ENCODE measurements at places on chromosomes 6 and 20.
A peak's percentile ranks its signal among the peaks of the same experiment; 100 is the strongest.

GRCh38 chr6:31736021-31736767 lies at the start of gene CLIC1:
TSS of gene CLIC1 (minus strand) at chr6:31736530. CDS start at chr6:31736300, 230 bp downstream.
- DNase-seq = peak; percentile 89

DNA sequence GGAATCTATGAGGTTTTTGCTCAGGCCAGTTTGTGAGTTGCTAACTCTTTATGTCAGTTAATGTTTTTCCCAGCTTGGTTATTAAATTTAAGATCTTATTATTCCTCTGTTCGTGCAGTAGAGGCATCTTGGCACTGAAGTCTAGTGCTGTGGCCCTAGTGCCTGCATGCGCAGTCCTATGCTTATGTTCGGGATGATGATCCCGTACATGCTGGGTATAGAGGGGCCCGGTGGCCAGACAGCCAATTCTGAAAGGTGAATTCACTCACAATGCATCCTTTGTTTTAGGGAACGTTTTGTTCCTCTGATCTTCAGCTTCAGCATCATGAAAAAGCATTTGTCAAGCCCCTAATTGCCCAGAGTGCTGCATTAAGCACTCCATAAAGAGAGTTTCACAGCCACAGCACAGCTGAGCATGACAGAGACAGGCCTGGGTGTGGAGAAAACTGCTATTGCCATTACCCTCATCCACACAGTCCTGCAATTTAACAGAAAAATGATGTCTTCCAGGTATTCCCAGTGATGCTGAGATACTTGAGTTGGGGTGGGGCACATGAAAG lies 39.8 kb upstream of the BACH2 start:
- no peak for DNase-seq

- DNase-seq = no peak
These were observed 228.6 kb upstream of the JARID2 start for GRCh38 chr6:15017261-15017660.

GRCh38 chr6:14550822-14551221 lies 433.2 kb downstream of the CD83 start:
- no peak for DNase-seq

GRCh38 chr6:75052491-75052890 lies 153.4 kb downstream of the COL12A1 start:
- DNase-seq = no peak

- DNase-seq = peak; percentile 43
These were observed 88.2 kb upstream of the DST start for GRCh38 chr6:56730663-56731529.

DNA sequence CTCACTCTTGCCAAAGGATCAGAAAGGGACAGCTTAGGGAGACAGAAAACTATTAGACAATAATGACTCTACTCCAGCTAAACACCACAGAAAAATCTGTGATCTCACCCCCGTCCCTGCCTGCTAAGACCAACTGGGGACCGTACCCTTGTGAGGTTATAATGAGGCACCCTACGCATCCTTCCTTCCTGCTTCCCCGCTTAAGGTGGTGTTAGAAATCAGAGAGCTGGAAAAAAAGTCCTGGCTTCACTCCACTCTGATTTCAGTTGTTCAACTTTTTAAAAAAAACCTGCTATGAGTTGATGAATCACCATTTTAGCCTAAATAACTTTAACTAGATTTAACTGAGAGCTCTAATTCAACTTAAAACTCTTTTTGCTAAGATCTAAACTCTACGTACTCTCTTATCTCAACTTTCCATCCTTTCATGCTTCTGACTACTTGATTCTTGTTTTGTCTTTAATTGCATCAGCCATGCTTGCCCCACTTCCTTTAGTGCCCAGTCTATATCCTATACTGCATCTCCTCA lies 35.8 kb upstream of the TMEM14A start:
- no peak for DNase-seq

DNA sequence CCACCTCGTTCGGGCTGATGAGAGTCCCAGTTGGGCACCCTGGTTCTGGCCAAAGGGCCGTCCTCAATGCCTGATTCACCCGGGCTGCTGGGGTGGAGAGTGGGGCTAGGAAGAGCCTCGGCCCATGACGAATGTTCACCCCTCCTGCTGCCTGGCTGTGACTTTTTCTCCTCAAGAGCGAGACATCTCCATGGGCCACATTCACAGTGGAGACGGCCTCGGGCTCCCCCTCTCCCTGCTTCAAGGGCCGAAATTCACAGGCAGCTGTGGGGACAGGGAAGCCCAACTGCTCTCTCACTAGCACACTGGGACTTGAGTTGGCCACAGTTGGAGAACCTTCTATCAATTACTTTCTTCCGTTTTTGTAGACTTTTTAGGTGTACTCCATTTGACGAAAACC lies 138.0 kb downstream of the SYNDIG1 start:
- no peak for DNase-seq

GRCh38 chr6:31660381-31661261 lies at the start of gene C6orf47:
TSS of gene C6orf47 (minus strand) at chr6:31660778. CDS start at chr6:31659947, 831 bp downstream.
- DNase-seq = peak; percentile 91

- no peak for DNase-seq
These were observed 850.5 kb upstream of the MAP3K7 start for GRCh38 chr6:91437315-91437729.

DNA sequence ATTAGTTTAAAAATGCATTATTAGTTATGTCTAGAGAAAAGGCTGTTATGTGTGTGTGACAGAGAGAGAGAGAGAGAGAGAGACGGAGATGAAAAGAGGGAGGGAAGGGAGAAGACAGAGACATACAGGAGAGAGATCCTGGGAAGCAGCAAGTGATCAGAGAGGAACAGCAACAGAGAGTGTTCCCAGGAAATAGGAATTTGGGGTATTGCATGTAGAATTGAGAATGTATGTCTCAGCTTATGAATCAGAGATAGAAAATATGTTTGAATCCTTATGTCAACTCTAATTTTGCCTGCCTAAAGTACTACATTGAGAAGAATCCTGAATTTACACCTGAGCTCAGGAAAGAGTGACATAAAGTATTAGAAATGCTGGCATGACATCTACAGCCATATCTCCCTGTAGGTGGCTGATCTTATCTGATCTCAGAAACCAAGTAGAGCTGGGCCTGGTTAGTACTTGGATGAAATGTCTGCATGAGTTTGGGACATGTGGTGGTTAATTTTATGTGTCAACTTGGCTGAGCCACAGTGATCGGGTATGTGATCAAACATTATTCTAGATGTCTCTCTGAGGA lies 130.6 kb downstream of the TENT5A start:
- DNase-seq = no peak

GRCh38 chr20:11457488-11457887 lies 460.2 kb upstream of the BTBD3 start:
- no peak for DNase-seq

DNA sequence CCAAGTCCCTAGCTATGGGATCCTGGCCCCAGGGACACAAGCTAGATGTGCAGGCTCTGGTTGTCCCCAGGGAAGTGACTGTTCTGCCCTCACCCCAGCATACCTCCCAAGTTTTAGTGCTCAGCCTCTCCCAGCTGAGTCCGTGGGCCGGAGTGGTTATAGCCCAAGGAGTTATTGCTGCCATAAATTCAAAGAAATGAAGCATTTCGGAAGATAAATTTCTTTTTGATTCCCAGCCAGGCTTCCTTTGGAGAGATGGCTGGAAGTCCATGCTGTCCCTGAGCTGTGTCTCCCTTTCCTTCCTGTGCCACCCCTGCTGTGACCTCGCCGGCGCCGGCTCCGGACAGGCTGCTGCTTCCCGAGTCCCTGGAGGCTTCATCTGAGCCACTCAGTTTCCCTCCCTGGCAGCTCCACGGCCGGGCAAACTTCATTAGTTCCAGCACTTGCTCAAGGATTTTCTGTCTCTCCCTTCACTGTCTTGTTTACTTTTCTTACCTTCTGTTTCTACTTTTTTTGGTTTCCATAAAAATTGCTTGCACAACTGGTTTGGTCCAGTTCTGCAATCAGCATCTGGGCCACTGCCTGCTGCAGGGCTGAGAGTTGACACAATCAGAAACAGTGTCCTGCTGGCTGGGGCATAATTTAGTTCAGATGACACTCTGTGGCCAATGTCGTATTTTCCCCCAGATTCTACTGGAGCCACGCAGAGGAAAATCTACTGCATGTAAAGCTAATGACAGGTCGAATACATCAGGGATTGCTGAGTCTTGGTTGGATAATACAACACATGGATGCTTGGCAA lies 225.5 kb downstream of the SYNDIG1 start:
- DNase-seq = no peak

- no peak for DNase-seq
These were observed 20.7 kb upstream of the ZMYND8 start for GRCh38 chr20:47377122-47377722.

DNA sequence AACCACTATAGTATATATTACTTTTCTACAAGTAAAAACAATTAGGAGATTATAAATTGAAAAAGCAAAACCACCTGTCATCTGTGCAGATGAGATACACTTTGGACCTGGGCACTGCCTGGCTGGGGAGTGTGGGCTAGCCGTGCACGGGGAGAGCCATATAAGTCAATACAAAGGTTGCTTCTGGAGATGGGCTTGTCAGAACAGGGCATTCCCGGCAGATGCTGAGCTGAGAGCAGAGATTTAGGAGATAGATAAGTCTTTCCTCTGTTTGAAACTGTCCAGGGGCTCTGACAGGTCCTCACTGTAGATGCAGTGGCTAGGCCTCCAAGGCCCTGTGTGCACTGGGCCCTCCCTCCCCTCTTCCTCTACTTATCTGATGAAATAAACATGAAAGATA lies 34.5 kb downstream of the CD164 start:
- DNase-seq = no peak

DNA sequence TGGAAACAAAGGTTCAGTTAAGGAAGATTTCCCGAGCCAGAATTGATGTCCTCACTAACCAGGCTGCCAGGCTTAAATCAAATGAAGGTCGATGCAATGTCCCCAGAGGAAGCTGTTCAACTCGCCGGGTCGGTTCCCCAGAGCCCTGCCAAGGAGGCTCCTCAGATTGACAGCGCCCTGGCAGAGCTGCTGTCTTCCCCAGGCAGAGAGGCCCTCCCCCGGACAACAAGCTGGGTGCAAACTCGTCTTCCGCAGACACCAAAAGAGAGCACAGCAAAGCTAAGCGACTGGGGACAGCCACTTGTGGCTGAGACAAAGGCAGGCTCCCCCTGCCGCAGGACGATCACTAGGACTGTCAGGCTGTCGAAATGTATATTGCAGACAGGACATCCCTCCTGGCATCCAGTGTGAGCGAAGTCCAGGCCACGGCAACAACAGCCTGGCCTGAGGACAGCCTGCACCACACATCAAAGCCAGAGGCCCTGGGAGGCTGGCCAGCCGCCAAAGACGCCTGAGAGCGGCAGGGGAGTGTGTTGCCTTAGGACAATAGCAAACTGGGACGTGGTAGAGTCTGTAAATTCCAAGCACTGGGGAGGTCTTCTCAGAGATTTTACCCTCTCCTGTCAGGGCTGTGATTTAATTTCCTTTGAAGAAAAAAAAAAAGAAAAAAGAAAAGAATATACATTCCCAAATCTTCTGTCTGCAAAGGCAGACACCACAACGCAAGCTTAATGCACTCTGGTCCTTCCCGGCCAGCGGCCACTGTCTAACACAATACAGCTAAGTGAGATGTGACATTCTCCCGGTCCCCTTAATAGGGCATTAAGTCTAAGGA lies 99.1 kb downstream of the HIVEP2 start:
- DNase-seq = no peak

DNA sequence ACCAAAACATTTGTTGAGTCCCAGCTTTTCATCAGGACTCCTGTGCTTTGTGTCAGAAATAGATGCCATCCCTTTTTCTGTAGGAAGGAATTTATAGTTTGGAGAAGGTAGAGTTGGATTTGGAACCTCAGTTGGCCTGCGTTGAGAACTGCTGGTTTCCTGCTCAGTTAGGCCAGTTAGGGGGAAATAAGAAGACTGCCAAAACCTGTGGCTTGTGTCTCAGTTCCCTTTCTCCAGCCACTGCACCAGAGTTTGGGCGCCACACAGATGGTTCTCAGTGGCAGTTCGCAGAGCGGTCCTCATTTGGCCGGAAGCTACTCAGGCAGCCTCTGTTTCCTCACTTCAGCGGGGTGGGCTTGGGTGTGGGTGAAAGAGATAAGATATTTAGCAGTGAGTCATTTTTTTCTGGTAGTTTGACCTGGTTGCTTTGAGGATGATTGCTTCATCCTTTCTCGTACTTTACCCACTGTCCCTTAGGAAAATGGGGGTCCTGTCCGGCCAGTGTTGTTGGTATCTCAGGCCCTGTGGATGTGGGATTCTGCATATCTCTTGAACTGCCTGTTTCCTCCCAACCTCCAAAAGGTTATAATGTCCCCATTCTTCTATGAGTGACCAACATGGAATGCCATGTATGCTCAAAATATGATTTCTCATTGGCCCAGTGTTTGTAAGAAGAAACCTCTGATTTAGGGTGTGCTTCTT lies 53.7 kb downstream of the JARID2 start:
- DNase-seq = no peak

GRCh38 chr6:144460327-144461095 lies 175.4 kb downstream of the UTRN start:
- no peak for DNase-seq

DNA sequence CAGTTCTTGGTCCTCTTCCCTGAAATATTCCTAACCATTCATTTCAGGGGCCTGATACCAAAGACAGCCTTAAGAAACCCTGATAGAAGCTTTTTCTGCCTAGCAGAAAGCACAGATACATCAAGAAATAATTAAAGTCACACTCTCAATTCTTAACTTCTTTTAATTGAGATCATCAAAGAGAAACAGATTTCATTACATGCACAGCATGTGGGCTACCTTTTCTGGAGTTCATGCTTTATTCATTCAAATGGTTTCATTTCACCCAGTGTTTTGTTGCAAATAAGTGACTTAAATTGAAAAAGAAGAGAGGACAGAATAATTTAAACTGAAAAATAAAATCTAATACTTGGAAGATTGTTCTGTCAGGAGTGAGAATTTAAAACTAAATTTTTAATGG lies 192.6 kb upstream of the GGTLC1 start:
- DNase-seq = no peak

DNA sequence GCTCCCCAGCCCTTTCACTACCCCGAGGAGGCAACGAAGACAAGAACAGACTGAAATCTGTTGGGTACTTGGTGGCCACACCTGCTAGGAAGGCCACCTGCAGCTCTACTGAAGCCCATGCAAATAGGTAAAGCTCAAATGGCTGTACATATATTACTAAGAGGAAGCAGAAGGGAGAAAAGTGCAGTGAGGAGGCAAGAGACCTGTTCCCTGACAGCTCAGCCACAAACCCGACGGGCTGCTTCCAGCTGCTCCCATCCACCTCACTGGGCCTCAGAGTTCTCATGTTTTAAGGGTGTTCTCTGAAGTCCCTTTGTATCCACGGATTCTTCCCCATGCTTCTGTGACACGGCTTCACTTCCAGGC lies 24.6 kb downstream of the TRAM2 start:
- DNase-seq = no peak

DNA sequence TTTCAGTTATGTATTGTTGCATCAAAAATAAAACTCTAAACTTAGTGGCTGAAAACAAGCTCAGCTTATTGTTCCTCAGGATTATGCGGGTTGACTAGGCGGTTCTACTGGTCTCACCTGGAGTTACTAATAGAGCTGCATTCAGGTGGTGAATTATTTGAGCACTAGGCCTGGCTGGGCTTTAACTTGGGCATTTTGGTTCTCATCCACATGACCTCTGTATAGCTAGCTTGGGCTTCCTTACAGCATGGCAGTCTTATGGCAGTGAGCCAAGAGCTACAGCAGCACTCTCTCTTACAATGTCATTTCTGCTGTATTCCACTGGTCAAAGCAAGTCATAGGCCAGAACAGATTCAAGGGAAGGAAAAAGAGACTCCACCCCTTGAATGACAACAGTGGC lies 1.6 kb downstream of the PGBD1 start:
- DNase-seq = peak; percentile 35
